ENCODE measurements at places on chromosomes 13 and 19.
A peak's percentile ranks its signal among the peaks of the same experiment; 100 is the strongest.

DNA sequence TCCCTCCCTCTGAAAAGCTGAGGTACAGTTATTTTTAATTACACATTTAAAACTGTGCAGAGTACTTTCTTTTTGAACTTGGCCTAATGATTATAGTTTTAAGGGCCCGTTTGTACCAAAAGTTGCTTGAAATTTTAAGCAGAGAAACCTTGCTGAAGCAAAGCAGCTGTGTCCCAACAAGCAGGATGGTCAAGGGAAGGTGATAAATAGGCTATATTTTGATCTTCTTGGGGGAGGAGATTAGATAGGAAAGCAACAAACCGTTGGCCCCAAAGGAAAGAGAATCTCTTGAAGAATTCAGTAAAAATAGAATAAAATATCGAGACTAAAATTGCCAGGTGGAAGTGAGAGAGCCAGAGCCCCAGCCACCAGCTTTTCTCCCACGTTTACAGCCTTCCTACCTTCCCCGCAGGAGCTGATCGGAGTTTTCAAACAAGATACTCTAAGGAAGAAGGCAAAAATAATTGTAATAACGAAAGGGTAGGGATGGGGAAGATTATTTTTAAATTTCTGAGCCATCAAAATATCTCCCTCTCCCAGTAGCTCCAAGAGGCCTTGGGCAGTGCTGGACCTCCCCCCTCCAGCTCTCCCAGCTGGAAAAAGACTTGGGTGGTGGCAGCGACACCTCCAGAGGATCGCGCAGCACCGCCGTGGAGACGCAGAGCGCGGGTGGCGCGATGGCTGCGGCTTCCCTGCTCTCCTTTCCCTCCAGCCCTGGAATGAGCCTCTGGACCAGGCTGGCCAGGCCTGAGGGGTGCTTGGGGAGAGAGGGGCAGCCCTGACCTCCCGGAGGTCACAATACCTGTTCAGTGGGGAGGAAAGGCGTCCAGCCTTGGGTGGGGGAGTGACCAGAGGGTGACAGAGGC is 5.8 kb downstream of the ZIC2 start:
- peaks cover 55% of the 10 kb centered on the region for H3K4me1 ChIP-seq
- peak overlapping the region; percentile 86 for H3K4me3 ChIP-seq
- H3K27ac ChIP-seq: peak overlapping the region; percentile 98
- DNase-seq: no peak

DNA sequence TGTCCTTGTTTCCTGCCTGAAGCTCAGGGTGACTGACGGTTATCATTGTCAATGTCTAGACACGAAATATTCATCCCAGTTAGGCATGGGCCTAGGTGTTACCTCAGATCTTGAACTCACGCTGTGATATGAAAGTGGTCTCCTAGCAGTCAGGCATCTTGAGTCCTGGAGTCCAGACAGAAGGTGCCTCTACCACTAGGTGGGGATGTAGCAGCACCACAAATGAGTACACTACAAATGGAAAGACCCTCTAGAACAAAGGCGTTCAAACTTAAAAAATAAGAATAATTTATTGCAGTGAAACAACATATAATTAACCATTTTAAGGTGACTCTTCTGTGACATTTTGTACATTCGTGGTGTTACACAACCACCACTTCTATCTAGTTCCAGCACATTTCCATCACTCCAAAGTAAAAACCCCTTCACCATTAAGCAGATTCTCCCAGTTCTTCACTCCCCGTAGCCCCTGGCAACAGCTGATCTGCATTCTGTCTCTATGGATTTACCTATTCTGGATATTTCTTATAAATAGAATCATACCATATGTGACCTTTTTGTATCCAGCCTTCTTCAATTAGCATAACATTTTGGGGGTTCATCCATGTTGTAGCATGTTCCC is 11.9 kb upstream of the FRY start:
- H3K36me3 ChIP-seq: no peaks in the 10 kb centered on the region
- no peaks in the 10 kb centered on the region for H3K27me3 ChIP-seq
- H3K4me1 ChIP-seq: peaks cover 10% of the 10 kb centered on the region

GRCh38 chr19:7670150-7670783 is 1.4 kb downstream of the RETN start:
- peaks cover 20% of the 10 kb centered on the region for H3K27me3 ChIP-seq
- no peaks in the 10 kb centered on the region for H3K36me3 ChIP-seq
- no peak overlapping the region for H3K27ac ChIP-seq
- H3K4me1 ChIP-seq: peaks cover 8% of the 10 kb centered on the region
- DNase-seq: no peak
- peak overlapping the region; percentile 57 for H3K4me3 ChIP-seq

DNA sequence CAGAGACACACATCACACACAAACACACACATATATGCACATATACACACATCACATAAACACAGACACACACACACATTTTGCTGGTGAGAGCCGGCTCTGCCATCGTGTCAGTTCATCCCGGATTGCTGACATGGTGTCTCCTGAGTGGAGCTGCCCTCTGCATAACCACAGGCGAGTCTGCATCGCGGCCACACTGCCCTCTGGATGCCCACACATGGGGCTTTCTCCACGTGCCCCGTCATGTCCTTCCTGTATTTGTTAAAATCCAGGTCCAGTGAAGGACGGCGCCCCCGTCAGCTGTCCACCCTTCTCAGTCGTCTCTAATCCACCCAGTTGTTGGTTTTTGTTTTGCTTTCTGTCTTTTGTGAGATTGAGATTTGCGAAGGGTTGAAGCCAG is 52.6 kb upstream of the F7 start:
- H3K4me1 ChIP-seq: peaks cover 3% of the 10 kb centered on the region
- no peaks in the 10 kb centered on the region for H3K36me3 ChIP-seq
- no peak overlapping the region for H3K4me3 ChIP-seq
- DNase-seq: no peak
- no peak overlapping the region for H3K27ac ChIP-seq
- H3K27me3 ChIP-seq: peaks cover 18% of the 10 kb centered on the region

DNA sequence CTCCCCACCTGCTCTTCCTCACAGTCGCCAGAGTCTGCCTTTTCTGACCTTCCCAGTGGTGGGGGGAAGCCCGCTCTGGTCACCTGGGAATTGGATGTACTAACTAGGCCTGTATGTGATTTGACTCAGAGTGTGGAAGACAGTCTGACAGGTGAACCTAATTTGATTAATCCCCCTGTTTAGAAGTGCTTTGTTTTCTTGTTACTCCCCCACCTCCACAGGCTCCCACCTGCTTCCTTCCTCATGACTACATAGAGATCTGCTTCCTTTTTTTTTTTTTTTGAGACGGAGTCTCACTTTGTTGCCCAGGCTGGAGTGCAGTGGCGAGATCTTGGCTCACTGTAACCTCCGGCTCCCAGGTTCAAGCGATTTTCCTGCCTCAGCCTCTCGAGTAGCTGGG is 44.0 kb downstream of the COG3 start:
- DNase-seq: no peak
- H3K27me3 ChIP-seq: no peaks in the 10 kb centered on the region
- H3K27ac ChIP-seq: no peak overlapping the region
- no peak overlapping the region for H3K4me3 ChIP-seq

- H3K27ac ChIP-seq: no peak overlapping the region
- no peaks in the 10 kb centered on the region for H3K27me3 ChIP-seq
- H3K36me3 ChIP-seq: peaks cover 32% of the 10 kb centered on the region
- no peaks in the 10 kb centered on the region for H3K4me1 ChIP-seq
- no peak for DNase-seq
These were observed 38.2 kb downstream of the MTMR6 start for GRCh38 chr13:25249001-25249543.

- no peaks in the 10 kb centered on the region for H3K27me3 ChIP-seq
- no peak for DNase-seq
- peak overlapping the region; percentile 59 for H3K27ac ChIP-seq
- H3K36me3 ChIP-seq: no peaks in the 10 kb centered on the region
- H3K4me3 ChIP-seq: no peak overlapping the region
These were observed 1203.3 kb downstream of the UQCRFS1 start for GRCh38 chr19:28009696-28010095.

DNA sequence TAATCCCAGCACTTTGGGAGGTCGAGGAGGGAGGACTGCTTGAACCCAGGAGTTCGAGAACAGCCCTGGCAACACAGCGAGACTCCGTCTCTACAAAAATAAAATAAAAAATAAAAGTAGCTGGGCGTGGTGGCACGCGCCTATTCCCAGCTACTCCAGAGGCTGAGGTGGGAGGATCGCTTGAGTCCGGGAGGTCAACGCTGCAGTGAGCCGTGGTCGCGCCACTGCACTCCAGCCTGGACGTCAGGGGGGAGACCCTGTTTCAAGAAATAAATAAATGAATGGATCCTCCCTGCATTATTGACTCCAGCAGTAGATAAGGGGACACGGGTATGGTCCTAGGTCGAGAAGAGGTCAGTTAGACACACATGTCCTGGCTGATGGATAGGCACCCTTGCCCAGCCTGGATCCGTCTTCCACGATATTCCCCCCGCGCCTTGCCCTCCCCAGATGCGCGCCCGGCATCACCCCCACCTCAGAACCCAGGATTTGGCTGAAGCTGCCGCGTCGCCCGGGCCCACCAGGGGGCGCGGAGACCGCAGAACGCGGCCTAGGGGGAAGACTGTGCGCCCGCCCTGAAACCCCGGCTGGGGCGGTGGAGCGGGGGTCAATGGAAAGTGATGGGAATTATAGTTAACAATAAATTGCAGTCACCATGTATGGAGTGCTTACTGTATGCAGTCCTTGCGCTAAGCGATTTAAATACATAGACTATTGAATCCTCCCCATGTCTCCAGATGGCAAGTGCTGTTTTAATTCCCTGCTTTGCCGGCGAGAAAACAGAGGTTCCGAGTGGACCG is 2.1 kb upstream of the HOOK2 start:
- H3K27me3 ChIP-seq: no peaks in the 10 kb centered on the region
- peaks cover 44% of the 10 kb centered on the region for H3K4me1 ChIP-seq
- peak; percentile 94 for DNase-seq
- peak overlapping the region; percentile 78 for H3K4me3 ChIP-seq

- H3K27ac ChIP-seq: no peak overlapping the region
- no peaks in the 10 kb centered on the region for H3K36me3 ChIP-seq
- DNase-seq: no peak
- peaks cover 4% of the 10 kb centered on the region for H3K27me3 ChIP-seq
- H3K4me1 ChIP-seq: no peaks in the 10 kb centered on the region
- no peak overlapping the region for H3K4me3 ChIP-seq
These were observed 765.4 kb upstream of the SPRY2 start for GRCh38 chr13:81106348-81106747.

DNA sequence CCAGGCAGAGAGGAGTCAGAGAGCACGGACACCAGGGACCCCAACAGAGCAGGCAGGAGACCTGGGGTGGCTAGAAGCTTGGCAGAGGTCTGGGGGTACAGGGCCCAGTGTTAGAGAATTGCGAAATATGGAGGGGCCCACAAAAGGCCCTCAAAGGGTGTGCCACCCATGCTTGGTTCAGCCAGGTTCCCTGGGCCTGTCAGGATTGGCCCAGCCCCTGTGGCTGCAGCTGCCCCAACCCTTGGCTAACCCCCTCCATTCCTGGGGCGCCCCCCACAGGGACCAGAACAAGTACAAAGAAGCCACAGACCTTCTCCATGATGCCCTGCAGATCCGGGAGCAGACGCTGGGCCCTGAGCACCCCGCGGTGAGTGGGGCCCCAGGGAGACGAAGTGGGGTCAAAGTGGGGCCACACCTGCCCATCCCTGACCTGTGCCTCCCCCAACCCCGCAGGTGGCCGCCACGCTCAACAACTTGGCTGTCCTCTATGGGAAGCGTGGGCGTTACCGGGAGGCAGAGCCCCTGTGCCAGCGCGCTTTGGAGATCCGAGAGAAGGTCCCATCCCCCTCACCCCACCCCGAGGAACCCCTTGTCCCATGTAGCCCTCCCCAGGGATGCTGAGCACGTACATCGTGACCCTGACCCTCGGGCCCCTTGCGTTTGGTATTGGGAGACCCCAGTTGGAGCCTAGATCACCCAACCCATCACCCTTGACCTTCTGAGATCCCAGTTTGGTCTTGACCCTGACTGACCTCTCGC is 8.0 kb downstream of the KLC3 start:
- no peak for DNase-seq
- no peak overlapping the region for H3K4me3 ChIP-seq
- no peaks in the 10 kb centered on the region for H3K4me1 ChIP-seq
- H3K27me3 ChIP-seq: peaks cover 2% of the 10 kb centered on the region

- H3K4me1 ChIP-seq: peaks cover 17% of the 10 kb centered on the region
- H3K27ac ChIP-seq: no peak overlapping the region
- no peaks in the 10 kb centered on the region for H3K27me3 ChIP-seq
- no peak overlapping the region for H3K4me3 ChIP-seq
- peaks cover 13% of the 10 kb centered on the region for H3K36me3 ChIP-seq
These were observed 22.6 kb downstream of the POLR1D start for GRCh38 chr13:27644302-27644701.

DNA sequence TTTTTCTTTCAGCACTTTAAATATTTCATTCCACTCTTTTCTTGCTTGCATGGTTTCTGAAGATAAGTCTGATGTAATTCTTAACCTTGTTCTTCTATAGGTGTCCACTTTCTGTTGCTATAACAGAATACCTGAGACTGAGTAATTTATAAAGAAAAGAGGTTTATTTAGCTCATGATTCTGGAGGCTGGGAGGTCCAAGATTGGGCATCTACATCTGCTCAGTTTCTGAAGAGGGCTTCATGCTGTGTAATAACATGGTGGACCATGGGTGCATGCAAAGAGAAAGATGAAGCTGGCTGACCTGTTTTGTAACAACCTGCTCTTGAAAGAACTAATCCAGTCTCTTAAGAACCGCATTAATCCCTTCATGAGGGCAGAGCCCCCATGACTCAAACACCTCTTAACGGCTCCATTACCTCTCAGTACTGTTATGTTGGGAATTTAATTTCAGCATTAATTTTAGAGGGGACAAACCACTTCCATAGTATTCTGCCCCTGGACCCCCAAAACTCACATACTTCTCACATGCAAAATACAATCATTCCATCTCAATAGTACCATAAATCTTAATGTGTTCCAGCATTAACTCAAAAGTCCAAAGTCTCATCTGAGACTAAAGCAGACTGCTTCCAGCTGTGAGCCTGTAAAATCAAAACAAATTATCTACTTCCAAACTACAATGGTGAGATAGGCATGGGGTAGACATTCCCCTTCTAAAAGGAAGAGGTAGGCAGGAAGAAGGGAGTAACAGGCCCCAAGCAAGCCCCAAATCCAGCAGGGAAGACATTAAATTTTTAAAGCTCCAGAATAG is 9.6 kb upstream of the FGF9 start:
- H3K4me3 ChIP-seq: no peak overlapping the region
- peaks cover 21% of the 10 kb centered on the region for H3K27me3 ChIP-seq
- H3K36me3 ChIP-seq: no peaks in the 10 kb centered on the region
- no peaks in the 10 kb centered on the region for H3K4me1 ChIP-seq
- DNase-seq: no peak

DNA sequence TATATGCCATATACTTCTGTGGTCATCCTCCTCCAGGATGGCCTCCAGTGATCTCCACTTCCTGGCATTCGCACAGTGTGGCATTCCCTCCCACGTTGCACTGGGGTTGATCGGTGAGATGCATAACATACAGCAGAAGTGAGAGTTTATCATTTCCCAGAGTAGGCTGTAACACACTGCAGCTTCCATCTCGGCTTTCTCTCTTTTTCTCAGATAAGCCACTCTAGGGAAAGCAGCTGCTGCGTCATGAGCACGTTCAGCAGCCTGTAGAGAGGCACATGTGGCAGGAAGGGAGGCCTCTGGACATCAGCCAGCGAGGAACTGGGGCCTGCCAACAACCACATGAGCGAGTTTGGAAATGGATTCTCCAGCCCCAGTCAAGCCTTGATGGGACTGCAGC is 807.1 kb downstream of the DIAPH3 start:
- H3K27ac ChIP-seq: no peak overlapping the region
- H3K27me3 ChIP-seq: peaks cover 4% of the 10 kb centered on the region
- H3K4me1 ChIP-seq: peaks cover 2% of the 10 kb centered on the region
- DNase-seq: no peak
- H3K4me3 ChIP-seq: no peak overlapping the region
